Suppressor macrophage treated with lipopolysaccharide for 1 hour (primary cell): ENCODE measurements at places on chromosomes 7 and 10.
A peak's percentile ranks its signal among the peaks of the same experiment; 100 is the strongest.

DNA sequence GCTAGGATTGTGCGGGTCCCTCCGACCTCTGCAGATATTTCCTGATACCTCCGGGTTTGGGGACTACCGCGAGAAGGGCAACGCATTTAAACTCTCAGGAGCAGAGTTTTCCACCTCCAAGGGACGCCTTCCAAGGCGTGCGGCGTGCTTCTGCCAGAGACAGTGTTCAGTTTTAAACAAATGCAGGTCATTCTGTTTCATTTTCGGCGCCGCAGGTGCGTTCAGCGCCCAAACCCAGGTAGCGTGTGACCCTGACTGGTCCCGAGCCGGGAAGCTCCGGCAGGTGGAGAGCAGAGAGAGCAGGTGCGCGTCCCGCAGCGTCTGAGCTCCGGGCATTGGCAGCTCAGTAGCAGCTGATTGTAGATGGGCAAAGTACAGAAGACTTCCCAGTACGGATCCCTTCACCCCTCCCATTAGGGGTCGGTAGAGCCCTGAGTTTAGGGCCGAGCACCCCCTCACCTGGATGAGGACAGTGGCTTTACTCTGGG is 1.4 kb upstream of the CYP26A1 start:
- no peak for DNase-seq

GRCh38 chr7:102814025-102814471 is 65.2 kb downstream of the FAM185A start:
- peak; percentile 42 for DNase-seq

- DNase-seq = no peak
Measured at GRCh38 chr10:21463436-21463835, 62.0 kb downstream of the SKIDA1 start.

GRCh38 chr10:7491949-7492659 is 81.3 kb upstream of the SFMBT2 start:
- no peak for DNase-seq
